ENCODE measurements at places on chromosomes 3 and 15.

DNA sequence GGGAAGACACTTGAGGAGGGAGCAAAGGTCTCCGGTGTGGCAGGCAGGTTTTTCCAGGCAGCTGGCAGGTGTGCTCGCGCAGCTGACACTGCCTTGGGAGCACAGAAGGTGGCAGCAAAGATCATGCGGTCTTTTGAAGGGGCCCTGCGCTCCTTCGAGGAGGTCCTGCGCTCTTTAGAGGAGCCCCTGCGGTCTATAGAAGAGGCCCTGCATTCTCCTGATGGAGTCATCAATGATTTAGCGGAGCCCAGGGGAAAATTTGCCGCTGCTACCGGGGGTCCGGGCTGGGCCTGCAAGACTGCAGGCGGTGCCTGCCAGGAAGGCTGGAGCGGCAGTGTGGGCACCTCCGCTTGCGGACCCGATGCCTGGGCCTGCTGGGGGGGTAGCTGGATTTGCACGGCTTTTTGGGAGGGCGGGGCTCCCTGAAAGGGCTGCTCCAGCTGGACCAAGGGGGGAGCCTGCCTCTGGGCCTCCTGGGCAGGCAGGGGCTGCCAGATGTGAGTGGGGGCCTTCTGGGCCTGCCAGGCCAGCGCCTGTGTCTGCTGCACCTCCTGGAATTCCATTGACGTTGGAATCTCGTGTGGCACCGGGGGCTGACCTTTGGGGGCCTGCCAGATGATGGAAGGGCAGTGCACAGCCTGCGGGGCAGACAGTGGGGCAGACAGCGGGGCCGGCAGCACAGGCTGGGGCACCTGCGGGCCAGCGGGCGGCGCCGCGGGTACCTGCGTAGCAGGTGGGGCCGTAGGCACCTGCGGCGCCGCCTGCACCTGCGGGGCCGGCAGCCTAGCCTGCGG, 2.1 kb downstream of the MAGEL2 start:
- no peak for DNase-seq

DNA sequence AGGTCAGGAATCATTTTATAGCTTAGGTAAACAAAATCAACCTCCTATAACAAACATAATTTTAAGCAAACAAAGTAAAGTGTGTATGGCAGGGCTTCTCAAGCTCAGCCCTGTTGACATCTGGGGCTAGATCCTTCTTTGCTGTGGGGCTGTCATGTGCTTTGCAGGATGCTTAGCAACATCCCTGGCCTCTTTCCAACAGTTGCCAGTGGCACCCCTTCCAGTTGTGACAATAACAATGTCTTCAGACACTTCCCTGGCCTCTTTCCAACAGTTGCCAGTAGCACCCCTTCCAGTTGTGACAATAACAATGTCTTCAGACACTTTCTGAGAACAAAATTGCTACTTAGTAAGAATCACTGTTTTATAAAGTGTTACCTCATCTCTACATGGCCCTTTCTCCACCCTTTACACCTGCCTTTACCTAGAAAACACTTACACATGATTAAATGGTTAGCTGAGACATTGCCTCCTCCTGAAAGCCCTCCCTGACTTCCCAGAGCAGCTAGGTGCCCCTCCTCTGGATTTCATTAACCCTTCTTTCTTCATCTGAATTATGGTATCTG, 194.0 kb upstream of the LMCD1 start:
- peak; percentile 24 for DNase-seq

- DNase-seq, result no peak
Measured at GRCh38 chr15:91311986-91312385, 211.9 kb downstream of the SV2B start.

GRCh38 chr15:71116942-71117341, 1.7 kb downstream of the THSD4 start:
- no peak for DNase-seq

DNA sequence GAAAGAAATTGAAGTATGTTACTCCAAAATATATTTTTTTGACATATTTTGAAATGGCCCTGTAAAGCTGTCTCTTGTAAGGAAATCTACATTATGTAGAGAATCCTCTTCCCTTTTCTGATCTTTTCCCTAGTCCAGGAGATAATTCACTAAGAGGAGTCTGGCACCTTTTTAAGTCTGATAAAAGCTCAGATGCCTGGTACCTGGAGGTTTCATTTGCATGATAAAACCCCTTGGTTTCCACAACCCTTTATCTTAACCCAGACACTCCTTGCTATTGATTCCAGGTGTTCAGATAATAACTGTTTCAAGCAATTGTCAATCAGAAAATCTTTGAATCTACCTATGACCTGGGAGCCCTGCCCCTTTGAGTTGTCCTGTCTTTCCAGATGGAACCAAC, 26.5 kb downstream of the FGF12 start:
- DNase-seq, result no peak

GRCh38 chr3:55631766-55632331, 144.7 kb upstream of the WNT5A start:
- no peak for DNase-seq

DNA sequence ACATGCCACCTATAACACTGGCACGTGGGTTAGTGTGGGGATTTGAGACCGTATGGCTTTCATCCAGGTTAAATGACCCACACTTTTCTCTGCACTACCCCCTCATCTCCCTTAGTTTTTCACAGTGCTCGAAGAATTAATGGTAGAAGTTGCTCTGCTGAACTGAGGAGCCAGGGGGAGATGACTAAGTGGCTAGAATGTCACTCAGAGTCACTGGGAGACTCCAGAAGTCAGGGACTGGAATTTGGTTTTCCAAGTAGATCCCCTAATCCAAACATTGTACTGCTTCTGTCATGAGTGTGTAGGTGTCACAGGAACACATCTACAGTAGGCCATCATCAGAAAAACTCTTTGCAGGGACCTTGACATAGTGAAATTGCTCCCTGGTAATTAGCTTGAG, 181.0 kb upstream of the RASGRP1 start:
- DNase-seq, result no peak
